NCI-H2081 (cell line): ENCODE measurements at places on chromosomes 2 and 18.
A peak's percentile ranks its signal among the peaks of the same experiment; 100 is the strongest.

- DNase-seq, result no peak
Measured at GRCh38 chr2:40201425-40201824, 250.5 kb downstream of the SLC8A1 start.

DNA sequence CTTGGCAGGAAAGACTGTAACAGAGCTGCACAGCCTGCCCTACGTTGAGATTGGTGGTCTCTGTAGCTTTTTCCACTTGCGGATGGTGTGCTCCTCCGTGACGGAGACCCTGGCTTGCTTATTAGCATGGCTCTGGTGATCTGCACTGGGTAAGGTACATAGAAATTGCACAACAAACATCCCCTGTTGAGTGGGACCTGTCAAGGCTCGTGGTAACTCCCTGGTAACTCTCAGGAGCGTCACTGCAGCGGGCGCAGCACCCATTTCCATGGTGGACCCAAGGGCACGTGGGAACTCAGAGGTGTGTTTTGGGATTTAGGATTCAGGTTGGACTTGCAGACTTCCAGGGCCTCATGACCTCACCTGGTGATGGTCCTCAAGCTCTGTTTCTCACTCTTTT lies 1.1 kb downstream of the TRAF3IP1 start:
- DNase-seq, result peak; percentile 4

DNA sequence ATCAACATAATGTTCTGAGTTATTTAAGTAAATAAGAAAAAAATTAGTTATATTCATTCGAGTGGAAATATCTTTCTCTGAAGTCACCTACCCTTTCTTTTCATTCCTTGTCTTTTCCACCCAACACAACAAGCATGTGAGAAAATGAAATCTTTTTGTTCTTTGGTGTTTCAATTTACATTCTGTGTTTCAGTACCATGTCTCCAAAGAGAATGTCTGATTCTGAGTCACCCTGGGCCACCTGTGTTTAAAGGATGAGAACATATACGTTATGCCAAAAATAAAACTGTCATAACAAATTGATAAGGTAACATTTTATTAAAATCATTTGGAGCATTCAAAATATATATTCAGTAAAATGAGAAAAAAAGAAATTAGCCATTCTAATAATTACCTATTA lies 470.8 kb downstream of the ZNF804A start:
- no peak for DNase-seq

GRCh38 chr2:197107291-197108269 lies 181.1 kb upstream of the PGAP1 start:
- no peak for DNase-seq

GRCh38 chr2:146579147-146579930 lies 1265.5 kb upstream of the ACVR2A start:
- DNase-seq, result no peak

DNA sequence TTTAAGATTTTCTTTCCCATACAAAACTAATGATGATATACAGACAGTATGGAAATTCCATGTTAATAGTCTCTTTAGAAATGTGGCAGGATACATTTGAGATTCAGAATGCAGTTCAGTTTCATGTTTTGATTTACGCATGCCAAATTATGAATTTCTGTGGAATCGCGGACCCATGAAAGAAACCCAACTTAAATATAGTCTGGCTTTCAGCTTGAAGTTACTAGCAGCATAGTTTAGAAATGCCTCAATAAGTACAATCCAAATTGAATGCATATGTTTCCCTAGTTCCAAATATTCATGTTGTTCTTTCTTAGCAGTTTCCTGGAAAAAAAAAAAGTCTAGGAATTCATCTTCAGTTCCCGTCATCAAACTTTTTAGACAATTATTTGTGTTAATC lies 164.1 kb upstream of the RASGRP3 start:
- DNase-seq, result no peak

DNA sequence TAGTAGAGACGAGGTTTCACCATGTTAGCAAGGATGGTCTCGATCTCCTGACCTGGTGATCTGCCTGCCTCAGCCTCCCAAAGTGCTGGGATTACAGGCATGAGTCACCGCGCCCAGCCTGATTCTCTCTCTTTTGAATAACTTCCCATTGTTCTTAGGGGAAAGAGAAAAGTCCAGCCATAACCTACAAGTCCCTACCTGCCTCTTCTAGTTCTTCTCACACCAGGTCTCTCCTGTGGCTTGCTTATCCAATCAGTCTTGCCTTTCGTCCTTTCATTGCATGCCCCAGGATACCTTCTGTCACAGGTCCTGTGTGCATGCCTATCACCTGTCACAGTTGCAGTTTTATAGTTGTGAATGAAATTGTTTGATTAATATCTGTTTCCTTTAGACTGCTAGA lies 148.1 kb downstream of the SLC4A3 start:
- DNase-seq, result no peak

- no peak for DNase-seq
Measured at GRCh38 chr2:172836827-172837226, 101.2 kb downstream of the RAPGEF4 start.

- no peak for DNase-seq
Measured at GRCh38 chr2:28991021-28991420, 9.9 kb downstream of the TOGARAM2 start.

DNA sequence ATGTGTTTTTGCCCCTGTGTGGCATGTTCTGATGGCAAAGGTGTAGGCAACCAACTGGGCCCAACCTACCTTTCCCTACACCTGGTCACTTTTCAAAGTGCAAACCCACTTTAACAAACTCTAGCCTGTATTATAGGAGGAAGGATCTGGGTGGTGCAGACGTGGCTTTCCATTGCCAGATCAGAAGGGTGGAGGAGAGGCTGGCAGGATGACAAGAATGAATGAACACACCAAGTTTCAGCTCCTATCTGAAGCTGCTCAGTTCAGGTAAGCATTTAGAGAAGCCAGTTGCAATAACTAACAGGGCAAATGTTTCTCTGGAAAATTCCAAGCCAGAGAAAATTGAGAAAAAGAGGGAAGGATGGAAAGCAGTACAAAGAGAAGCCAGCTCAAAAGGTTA lies 707 bp upstream of the SERPINB7 start:
- no peak for DNase-seq

- DNase-seq, result peak; percentile 36
Measured at GRCh38 chr2:9474361-9475057, at the start of gene IAH1. Gene IAH1, plus strand, starts transcription at chr2:9474551. Its CDS starts 16 bp downstream, at chr2:9474567.

GRCh38 chr2:3326871-3327270 lies 50.7 kb downstream of the EIPR1 start:
- no peak for DNase-seq

DNA sequence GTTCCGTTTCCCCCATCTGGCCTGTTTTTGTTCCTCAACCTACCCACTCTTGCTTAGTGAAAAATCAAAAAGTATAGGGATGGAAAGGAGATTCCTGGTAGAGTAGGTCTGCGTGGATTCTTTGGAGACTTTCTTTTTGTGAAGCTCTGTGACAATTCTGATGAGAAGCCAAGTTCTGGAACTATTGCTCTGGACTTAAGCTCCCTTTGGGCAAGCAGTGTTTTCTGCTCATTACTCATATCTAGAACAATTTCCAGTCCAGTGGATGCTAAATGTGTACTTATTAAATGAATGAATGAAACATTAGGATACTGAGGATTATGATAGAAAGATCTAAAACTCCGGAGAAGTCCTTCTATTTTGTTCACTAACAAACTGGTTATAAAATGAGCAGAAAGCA lies 76.5 kb downstream of the SOCS6 start:
- no peak for DNase-seq

DNA sequence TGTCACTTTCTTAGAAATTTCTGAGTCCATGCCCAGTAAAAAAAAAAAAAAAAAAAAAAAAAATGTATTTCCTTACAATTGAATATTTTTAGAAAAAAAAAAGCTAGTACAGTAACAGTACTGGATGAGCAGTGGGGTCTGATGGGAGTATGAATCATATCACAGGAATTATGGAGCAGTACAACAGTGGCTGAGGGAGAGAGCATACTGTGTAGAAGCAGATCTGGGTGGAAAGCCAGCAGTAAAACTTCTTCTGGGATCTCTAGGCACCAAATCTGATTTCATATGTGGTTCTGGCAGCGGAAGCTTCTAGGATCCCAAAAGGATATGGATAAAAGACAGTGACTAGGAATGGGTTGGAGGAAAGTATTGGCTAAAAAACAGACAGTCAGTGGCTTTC lies 414.9 kb upstream of the FSHR start:
- no peak for DNase-seq

DNA sequence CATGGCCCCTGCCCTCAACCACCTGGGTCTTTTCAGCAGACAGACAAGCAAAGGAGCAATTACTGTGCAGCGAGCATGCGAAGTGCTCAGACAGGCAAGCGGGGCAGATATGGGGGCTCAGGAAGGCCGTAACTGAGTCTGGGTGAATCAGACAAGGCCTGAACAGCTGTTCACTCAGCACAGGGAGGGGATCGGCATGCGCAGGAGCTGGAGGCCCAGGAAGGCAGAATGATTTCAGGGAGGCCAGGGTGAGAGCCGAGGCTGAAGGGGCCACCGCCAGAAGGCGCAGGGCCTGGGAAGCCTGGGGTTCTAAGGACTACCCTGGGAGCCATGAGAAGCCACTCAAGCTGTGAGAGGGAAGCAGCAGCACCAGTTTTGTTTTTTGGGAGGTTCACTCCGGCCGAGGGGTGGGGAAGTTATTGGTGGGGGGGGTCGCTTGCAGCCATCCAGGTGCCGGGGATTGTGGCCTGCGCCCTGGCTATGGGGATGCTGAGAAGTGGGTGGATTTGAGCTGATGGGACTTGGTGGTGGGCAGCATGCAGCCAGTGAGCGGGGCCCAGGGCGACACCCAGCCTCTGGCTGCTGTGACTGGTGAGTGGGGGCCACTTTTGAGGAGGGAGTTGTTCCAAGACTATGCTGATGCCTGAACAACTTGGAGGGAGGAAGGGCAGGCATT lies 132.2 kb downstream of the TSN start:
- DNase-seq, result no peak

- DNase-seq, result no peak
Measured at GRCh38 chr2:64300066-64300465, 153.9 kb upstream of the LGALSL start.

DNA sequence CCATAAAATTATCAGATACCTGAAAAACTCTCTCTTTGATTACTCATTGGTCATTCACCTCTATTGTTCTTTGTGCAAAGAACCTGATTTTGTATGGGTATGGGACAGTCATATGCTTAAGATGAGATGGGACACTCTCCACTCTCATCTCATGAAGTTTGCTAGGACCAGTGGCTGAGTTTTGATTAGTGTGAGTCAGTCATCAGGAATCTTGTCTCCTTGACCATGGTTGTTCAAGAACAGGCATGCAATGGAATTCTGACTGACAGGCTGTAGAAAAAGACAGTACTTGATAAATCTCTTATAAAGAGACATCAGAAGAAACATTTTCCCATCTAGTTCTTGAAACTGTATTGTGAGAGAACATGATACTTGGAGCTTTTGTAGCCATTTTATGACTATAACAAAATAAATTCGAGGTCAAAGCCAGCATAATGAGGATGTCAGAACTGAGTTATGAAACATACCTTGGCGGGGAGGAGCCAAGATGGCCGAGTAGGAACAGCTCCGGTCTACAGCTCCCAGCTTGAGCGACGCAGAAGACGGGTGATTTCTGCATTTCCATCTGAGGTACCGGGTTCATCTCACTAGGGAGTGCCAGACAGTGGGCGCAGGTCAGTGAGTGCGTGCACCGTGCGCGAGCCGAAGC lies 367.0 kb downstream of the NR4A2 start:
- DNase-seq, result no peak

DNA sequence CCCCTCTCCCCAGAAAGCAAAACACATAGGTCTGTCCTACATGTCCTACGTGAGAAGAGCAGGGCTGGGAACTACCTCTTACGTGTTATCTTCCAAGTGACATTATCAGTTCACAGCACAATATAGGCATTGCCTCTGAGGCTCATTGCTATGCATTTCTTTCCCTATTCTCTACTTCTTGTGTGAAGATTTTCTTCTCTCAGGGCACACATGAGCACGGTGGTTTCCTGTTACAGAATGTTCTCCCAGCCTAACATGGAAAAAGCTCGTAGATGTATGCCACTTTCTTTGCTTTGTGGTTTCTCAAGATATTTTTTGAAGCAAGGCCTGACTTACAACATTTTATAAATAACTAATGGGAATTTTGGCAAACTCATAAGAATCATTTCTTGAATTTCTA lies 19.4 kb upstream of the DSC3 start:
- no peak for DNase-seq

DNA sequence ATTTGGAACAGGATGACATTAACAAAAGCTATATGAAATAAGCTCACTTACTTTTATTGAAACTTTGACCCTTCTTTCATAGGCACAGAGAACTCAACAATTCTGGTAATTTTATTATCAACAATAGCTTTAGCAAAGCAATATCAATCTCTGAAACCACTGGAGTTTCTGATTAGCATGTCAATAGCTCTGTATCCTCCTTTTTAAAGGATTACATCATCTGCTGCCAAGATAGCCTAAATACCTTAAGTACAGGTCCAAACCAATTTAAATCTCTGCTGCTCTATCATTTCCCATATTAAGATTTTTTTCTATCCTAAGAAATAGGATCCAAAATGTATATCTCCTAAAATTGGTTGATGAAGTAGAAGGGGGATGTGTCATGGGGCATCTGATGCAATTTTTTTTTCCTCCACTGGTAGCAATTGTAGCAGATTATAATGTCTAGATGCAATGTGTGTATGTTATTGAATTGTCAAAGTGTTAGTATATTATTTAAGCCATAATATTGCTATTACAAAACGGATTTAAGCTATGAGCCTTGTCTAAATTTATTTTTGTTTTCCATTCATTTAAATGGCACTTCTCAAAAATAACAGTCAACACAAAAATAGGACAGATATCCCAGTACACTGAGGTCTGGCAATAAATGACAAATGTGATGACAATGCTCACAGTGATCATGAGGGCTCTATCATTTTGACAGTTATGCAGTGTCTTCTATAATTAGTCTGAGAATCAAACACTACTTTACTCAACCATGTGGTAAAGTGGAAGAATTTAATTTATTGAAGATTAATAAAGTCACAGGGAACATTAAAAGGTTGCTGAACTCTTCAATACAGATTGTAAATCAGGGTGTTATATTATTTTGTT lies 328.4 kb downstream of the CDH7 start:
- no peak for DNase-seq

GRCh38 chr18:3824101-3824500 lies 374.1 kb downstream of the TGIF1 start:
- DNase-seq, result no peak

GRCh38 chr2:233901884-233902283 lies 15.3 kb upstream of the TRPM8 start:
- no peak for DNase-seq

GRCh38 chr2:232315049-232315922 lies 63.3 kb upstream of the ALPP start:
- no peak for DNase-seq

DNA sequence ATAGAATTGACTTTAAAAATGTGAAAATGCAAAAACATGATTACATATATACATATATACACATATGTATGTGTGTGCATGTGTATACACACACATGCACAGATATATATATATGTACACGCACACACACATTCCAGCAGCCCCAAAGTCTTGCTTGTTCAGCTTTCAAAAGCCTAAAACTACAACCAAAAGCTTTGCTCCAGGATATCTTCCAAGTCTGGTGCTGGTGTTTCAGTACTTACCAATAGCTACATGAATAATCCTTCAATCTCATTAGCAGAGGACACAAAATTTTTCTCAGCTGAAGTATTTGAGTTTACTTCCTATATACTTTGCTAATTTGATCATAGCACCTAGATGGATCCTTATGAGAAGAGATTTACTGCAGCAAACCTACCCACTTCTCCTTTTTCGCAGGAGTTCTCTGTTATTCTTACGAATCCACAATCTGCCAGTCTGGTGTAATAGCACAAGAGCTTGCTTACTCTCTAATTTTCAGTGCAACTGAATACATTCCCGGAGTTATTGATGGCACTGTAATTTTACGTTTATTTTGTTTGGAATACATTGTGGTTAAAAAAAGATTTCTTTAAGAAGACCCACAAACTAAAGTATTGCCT lies 553.3 kb downstream of the ARHGAP15 start:
- no peak for DNase-seq
